HAP-1 (cell line): ENCODE measurements at places on chromosomes 1 and 21.

DNA sequence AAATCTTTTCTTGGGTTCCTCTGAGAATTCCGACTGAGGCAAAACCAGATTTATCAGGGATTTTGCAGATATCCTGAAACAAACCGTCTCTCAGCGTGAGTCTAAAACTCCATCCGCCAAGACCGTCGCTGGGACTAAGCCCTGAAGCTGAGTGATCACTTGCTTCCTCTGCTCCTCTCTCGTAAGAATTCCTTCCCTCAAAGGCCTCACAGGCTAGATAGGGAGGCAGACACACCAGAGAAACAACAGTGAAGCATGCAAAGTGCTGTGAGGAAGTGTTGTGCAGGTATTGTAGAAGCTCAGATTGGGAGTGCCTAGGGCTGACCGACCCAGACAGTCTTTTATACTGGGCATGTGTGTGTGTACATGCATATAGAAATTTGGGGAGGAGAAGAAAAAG, 119.1 kb downstream of the RGS7 start:
- no peak for DNase-seq

- DNase-seq = no peak
Measured at GRCh38 chr21:21714426-21714825, 716.2 kb downstream of the NCAM2 start.

GRCh38 chr1:21622466-21623315, 46.5 kb downstream of the RAP1GAP start:
- no peak for DNase-seq

GRCh38 chr1:1196431-1197187, 9.8 kb downstream of the TNFRSF18 start:
- DNase-seq = no peak

- no peak for DNase-seq
Measured at GRCh38 chr1:3631320-3632260, 6.8 kb downstream of the TPRG1L start.

GRCh38 chr21:42722153-42722552, 68.7 kb downstream of the PDE9A start:
- no peak for DNase-seq
